Astrocyte (in vitro differentiated cells and primary cell): ENCODE measurements at places on chromosomes 12 and 14.
A peak's percentile ranks its signal among the peaks of the same experiment; 100 is the strongest.

DNA sequence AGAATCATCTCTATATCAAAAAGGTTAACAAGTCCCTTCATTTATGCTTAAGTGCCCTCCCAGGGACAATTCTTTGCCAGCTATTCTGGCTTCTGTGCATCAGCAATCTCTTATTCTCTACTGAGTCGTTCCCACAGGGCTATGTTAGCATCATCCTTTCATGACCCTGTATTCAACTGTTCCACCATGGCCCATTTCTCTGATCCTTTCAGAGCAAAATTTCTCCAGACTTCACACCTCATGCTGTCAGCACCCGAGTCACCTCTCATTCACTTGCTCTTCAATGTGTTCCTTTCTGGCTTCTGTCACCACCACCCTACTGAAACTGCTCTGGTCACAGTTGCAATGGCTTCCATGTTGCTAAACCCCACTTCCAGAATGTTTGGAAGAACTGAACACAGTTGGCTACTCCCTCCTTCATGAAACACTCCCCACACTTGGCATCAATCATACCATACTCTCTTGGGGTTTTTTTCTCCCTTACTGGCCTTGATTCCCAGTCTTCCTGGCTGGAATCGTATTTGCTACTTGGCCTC, 159.5 kb upstream of the HMGA2 start:
- DNase-seq: no peak

DNA sequence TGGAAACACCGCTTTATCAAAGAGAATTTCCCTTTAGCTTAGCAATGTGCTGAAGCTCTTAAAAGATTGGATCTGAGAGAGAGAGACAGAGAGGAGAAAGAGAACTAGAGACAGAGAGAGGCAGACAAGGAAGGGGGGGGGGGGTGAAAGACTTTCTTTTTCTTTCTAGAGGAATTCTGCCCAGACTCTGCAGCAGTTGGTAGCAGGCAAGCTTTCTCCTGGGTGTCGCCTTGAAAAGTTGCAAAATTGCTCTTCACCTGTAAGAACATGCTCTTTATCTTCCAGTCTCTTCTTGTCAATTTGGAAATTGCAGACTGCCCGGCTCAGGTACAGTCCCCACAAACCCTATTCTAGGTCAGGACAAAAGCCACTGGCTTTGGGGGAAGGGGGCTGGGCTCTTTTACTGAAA, 2.9 kb upstream of the OTX2 start:
- DNase-seq: no peak

DNA sequence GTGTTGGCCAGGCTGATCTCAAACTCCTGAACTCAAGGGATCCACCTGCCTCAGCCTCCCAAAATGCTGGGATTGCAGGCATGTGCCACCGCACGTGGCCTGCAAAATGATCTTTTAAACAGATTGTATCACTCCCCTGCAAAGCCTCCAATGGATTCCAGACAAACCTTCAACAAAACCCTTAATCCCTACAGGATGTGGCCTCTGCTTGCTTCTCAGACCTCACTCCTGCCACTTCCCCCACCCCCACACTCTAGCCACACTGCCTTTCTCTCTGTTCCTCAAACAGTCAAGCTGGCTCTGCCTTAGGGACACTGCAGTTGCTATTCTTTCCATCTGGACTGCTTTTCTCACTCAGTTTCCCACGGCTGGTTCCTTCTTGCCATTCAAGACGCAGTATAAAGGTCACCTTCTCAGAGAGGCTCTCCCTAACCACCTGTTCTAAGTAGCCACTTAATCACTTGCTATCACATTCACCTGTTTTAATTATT, 47.3 kb upstream of the TMED10 start:
- no peak for DNase-seq

DNA sequence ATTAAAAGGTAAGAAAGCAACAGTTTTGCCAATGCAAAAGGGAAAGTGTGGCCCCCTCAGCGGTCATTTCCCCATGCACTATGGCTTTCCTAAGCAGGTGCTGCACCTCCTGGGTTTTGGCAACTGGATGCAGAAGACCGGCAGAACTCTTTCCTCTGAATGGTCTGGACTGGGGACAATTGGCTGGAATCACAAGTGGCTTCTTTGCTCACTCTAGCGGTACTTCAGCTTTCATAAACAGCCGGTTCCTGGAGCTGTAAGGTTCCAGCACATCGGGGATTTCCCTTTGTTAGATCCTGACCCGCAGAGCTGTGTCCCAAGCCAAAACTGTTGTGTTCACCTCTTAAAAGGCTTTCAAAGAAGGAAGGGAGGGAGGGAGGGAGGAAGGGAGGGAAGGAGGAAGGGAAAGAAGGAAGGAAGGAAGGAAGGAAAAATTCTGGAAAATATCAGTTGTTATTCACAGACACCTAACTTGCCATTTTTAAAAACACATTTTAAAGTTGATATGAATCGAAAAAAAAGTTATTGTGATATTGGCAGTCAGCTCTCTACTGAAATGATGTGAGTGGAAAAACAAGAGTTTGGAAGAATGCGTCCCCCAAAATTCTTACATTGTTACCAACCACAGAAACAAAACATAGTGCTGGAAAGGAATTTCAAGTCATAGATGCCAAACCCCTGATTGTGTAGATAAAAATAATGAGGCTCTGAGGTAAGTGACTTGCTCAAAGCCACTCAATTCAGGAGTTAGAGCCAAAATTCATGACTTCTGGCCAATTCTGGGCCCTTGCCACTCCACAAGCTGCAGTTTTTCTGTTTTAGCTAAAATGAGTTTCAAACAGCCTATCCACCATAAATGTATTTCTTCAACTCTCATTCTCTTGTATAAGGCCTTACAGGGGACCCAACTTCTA, 220.6 kb upstream of the HMGA2 start:
- DNase-seq: peak; percentile 98

GRCh38 chr14:23025151-23025814, 9.4 kb downstream of the PSMB5 start:
- DNase-seq: no peak

GRCh38 chr12:70242695-70243509, at the start of gene CNOT2:
CNOT2 (plus strand) TSS chr12:70243433; CDS start chr12:70278227, 34,794 bp downstream.
- DNase-seq: peak; percentile 91

DNA sequence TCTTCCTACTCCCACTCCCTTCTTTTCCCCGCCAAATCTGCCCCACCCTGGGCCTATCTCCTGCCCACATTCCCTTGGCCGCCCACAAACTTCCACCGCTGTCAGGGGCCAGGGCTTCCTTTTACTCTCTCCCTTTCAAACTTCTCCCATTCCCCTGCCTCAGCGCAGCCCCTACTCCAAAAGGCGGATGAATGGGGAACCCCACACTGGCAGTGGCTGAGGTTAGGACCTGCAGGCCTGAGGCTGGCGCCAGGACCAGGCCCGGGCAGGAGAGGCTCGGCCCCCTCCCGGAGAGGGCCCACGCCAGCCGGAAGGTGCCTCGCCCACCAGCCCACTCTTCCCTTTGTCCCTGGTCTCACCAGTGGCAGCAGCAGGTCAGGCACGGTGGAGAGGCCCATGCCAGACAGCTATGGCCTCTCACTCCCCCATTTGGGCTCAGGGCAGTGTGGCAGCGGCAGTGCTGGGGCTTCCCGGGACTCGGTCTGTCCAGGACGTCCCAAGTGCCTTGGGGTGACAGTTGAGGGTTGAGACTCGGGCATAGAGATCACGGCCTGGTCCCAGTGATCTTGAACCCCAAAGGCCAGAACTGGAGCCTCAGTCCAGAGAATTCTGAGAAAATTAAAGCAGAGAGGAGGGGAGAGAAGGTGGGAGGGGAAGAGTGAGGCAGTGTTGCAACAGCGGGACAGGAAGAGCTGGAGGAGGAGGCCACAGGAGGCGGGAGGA, at the start of gene TNFRSF1A:
TNFRSF1A (minus strand) TSS at position 660 of the 723 bp plus-strand sequence; CDS start at position 398, 262 bp downstream.
- DNase-seq: peak; percentile 73
